A172 (cell line): ENCODE measurements at places on chromosomes 7 and 10. TPM values are rescaled to one million over a fixed set of nuclear protein-coding genes. Genes with fewer than 3 reads are reported as not detected.
A peak's percentile ranks its signal among the peaks of the same experiment; 100 is the strongest.

GRCh38 chr7:30799206-30799975, 28.2 kb downstream of the MINDY4 start:
- peak; percentile 92 for DNase-seq

GRCh38 chr7:127413326-127413725, 20.8 kb upstream of the ZNF800 start:
- DNase-seq: no peak

DNA sequence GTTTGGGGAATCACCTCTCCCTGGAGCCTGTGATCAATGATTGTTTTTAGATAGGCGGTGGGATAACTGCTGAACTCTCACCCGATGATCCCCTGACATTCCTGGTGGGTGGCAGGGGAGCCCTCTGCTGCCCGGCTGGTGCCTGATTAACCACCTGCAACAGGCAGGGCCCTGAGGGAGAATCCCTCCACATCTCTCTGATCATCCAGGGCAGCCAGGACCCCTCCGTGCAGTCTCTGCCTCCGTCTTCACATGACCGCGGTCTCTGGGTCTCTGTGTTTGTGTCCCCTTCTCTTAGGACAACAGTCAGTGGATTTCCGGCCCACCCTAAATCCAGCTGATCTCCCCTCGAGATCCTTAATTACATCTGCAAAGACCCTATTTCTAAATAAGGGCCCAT, 17.4 kb downstream of the CALML5 start:
- no peak for DNase-seq

GRCh38 chr10:131227163-131227740, 84.3 kb downstream of the TCERG1L start:
- no peak for DNase-seq

- DNase-seq: no peak
Observed at GRCh38 chr7:156566812-156567549, 73.6 kb upstream of the RNF32 start.

DNA sequence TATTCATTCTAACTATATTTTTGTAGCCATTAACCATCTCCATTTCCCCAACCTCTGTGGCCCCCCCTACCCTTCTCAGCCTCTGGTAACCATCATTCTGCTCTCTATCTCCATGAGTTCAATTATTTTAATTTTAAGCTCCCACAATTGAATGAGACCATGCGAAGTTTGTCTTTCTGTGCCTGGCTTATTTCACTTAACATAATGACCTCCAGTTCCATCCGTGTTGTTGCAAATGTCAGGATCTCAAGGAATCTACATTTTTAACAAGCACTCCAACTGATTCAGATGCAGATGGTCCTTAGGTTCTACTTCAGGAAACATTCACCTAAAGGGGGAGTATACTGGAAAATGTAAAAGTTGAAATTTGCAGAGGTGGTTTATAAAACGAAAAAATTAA, 60.2 kb upstream of the PTPN12 start:
- DNase-seq: no peak

GRCh38 chr7:92226981-92227380, 18.7 kb downstream of the KRIT1 start:
- no peak for DNase-seq

GRCh38 chr7:133354546-133355324, 101.9 kb downstream of the EXOC4 start:
- no peak for DNase-seq

DNA sequence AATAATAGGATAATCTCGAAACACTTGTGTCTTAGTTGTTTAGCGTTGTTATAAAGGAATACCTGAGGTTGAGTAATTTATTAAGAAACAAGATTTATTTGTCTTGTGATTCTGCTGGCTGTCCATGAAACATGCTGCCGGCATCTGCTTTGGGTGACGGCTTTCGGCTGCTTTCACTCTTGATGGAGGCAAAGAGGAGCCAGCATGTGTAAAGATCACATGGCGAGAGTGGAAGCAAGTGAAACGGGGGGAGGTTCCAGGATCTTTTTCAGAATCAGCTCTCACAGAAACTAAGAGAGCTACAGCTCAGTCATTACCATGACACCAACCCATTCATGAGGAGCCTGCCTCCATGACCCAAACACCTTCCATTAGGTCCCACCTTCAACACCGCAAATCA, 402.8 kb downstream of the CDC14C start:
- no peak for DNase-seq

GRCh38 chr10:72727130-72727529, 35.2 kb downstream of the MCU start:
- DNase-seq: no peak

GRCh38 chr10:58513188-58514110, 777 bp downstream of the BICC1 start:
- DNase-seq: no peak

DNA sequence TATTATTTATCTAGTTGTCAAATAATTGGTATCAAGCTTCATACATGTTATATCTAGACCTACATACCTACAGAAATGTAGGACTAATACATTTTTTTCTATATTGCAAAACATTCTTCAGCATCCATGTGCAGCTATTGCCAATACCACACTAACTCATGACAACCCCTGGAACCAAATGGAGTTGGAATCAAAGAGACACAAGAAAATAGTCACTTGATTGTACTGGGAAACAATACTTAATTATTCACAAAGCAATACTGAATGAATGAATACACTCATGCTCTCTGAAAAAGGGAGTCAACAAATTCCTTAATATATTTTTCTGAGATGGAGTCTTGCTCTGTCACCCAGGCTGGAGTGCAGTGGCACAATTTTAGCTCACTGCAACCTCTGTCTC, 10.4 kb upstream of the CFAP43 start:
- DNase-seq: no peak

GRCh38 chr10:29202386-29202940, 86.4 kb upstream of the LYZL1 start:
- no peak for DNase-seq

DNA sequence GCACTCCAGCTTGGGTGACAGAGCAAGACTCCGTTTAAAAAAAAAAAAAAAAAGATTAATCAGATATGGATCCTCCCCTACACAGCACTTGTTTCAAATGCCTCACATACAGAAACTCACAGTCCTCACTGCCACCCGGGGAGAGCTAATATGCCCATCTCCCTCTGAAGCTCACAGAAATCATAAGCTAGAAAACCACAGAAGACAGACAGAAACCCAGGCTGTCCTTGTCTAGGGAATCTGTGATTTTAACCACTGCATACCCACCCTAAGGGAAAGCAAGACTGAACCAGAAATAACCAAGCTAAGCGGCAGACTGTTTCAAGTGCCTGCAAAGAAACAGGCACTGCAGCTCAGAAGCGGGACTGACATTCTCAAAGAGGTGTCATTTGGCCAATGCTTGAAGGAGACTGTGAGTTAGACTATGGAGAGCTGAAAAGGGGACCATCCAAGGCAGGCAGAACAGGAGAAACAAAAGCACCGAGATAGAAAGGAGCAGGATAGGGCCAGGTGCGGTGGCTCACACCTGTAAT, 37.6 kb downstream of the SLC37A3 start:
- no peak for DNase-seq

GRCh38 chr10:113713640-113713982, 33.9 kb downstream of the CASP7 start:
- no peak for DNase-seq

GRCh38 chr7:30710669-30711068, 28.4 kb upstream of the CRHR2 start:
- DNase-seq: no peak

DNA sequence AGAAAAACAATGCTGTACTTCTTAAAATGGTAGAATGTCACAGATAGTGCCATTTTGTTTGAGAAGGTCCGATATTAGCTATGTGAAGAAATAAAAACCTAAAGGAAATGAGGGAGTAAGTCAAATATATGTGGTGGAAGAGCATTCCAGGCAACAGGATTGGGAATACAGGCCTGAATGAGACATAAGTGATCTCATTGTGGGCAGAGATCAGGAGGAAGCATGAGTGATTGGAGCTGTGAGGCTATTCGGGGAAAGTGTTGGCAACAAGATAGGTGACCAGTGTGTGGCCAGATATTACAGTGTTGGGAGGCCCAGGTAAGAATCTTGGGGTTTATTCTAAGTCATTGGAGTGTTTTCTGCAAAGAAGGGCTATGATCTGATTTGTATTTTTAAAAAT, 41.3 kb upstream of the AGMO start:
- DNase-seq: peak; percentile 16

Gene MEOX2
- not detected in 2 replicates for total RNA-seq

Gene TUBAL3
- not detected in 2 replicates for total RNA-seq

Gene NXPH1
- total RNA-seq: not detected in 2 replicates

Gene PTN
- 11.9 and 12.5 TPM in 2 replicates for total RNA-seq

Gene RBP3
- total RNA-seq: not detected in 2 replicates

Gene COL28A1
- total RNA-seq: 0.26 TPM in 1 of 2 replicates, not detected in the other

Gene CNPY1
- total RNA-seq: not detected in 2 replicates

Gene EBLN1
- total RNA-seq: not detected in 2 replicates

Gene PHKG1
- total RNA-seq: 0.28 TPM in 1 of 2 replicates, not detected in the other

Gene MLXIPL
- not detected in 2 replicates for total RNA-seq

Gene CAMK2B
- total RNA-seq: 1.9 and 3.1 TPM in 2 replicates

Gene ZNF853
- 4.3 and 5.4 TPM in 2 replicates for total RNA-seq

Gene ZC3HAV1L
- total RNA-seq: not detected in 2 replicates
